ENCODE measurements at places on chromosomes 16 and 17. TPM values are rescaled to one million over a fixed set of nuclear protein-coding genes. Genes with fewer than 3 reads are reported as not detected.

The ABCC11 gene
- under 0.01 TPM for total RNA-seq

The KIF18B gene
- total RNA-seq, result 5.2 TPM

The TNFRSF17 gene
- not detected for total RNA-seq

The KRT27 gene
- not detected for total RNA-seq

The ZG16 gene
- total RNA-seq, result not detected

The MPV17L gene
- 1.3 TPM for total RNA-seq

The SLC46A1 gene
- total RNA-seq, result 8.4 TPM

The ABCA9 gene
- total RNA-seq, result 2.3 TPM

The KSR1 gene
- 15.5 TPM for total RNA-seq

The INO80E gene
- 31.2 TPM for total RNA-seq

The TEFM gene
- 9.7 TPM for total RNA-seq

The SCNN1G gene
- not detected for total RNA-seq

The KRT31 gene
- total RNA-seq, result not detected

The AOC3 gene
- total RNA-seq, result 0.32 TPM

The DPEP1 gene
- not detected for total RNA-seq

The TOM1L2 gene
- total RNA-seq, result 34.1 TPM

The HCRT gene
- not detected for total RNA-seq

The CLUH gene
- total RNA-seq, result 36.7 TPM

The CD300E gene
- not detected for total RNA-seq

The TOB1 gene
- 13.5 TPM for total RNA-seq

The KCNJ18 gene
- total RNA-seq, result not detected

The NPIPB9 gene
- 3.9 TPM for total RNA-seq

The TAT gene
- total RNA-seq, result not detected

The C17orf78 gene
- not detected for total RNA-seq

The RARA gene
- 20.3 TPM for total RNA-seq

The XAF1 gene
- total RNA-seq, result 45.8 TPM

The LHX1 gene
- not detected for total RNA-seq

The YPEL2 gene
- 7.8 TPM for total RNA-seq

The TEKT1 gene
- total RNA-seq, result not detected

The HES7 gene
- total RNA-seq, result not detected

The SGCA gene
- 0.32 TPM for total RNA-seq

The SLFN14 gene
- total RNA-seq, result not detected

The CTF1 gene
- 3.5 TPM for total RNA-seq

The SYNRG gene
- 22.5 TPM for total RNA-seq

The SRCIN1 gene
- not detected for total RNA-seq

The SEZ6L2 gene
- total RNA-seq, result 4.7 TPM

The CASKIN1 gene
- total RNA-seq, result under 0.01 TPM

The ST6GALNAC1 gene
- total RNA-seq, result not detected

The HBA1 gene
- not detected for total RNA-seq

The EVI2B gene
- total RNA-seq, result under 0.01 TPM

The APOBR gene
- total RNA-seq, result not detected

The C1QTNF8 gene
- total RNA-seq, result not detected

The KRTAP1-1 gene
- total RNA-seq, result not detected

The GP1BA gene
- total RNA-seq, result not detected

The KCNH4 gene
- total RNA-seq, result not detected

The KRTAP9-4 gene
- not detected for total RNA-seq

The PFN1 gene
- 784 TPM for total RNA-seq

The CDRT15L2 gene
- not detected for total RNA-seq

The CD300LB gene
- total RNA-seq, result not detected

The SLC38A8 gene
- not detected for total RNA-seq

The ZNF423 gene
- 0.32 TPM for total RNA-seq

The AANAT gene
- total RNA-seq, result not detected

The AKAP1 gene
- total RNA-seq, result 18.1 TPM

The KRTAP4-6 gene
- not detected for total RNA-seq
